GM04504 (cell line): ENCODE measurements at places on chromosomes 1 and 21.

DNA sequence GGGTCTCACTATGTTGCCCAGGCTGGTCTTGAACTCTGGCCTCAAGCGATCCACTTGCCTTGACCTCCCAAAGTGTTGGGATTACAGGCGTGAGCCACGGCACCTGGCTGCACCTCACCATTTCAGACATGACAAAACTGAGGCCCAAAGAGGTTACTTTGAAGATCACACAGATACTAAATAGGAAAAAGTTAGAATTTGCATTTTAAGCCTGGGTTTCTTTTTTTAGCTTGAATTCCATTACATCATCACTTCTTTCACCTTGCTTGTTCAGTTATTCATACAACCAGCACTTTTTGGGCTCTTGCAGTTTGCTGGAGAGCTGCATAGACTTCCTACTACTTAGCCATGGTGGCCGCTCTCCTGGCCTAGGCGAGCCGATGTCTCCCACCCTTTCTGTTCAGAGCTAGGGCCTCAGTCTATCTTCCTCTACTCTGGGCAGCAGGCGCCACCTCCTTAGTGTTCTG, 16.3 kb upstream of the CD2 start:
- DNase-seq = no peak

GRCh38 chr1:156270314-156270713, 12.3 kb downstream of the SMG5 start:
- DNase-seq = no peak

DNA sequence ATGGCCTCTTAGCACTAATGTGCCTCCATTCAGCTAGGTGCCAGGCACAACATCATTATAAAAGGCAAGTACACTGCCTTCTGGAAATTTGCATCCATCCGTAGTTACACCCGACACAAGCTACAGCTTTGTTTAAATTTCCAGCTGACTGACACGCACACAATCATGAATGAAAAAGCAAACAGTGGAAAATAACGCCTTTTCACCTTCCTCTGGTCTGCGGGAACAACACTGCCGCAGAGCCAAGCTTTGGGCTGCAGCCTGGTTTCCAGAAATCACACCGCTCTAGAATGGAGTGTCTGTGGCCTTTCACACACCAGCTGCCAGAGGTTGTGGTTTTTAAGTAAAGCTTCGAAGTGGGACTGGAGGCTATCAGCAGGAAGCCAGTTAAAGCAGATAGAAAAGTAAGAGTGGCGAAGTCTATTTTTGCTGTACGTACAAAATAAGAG, 142.8 kb upstream of the COA6 start:
- DNase-seq = no peak

DNA sequence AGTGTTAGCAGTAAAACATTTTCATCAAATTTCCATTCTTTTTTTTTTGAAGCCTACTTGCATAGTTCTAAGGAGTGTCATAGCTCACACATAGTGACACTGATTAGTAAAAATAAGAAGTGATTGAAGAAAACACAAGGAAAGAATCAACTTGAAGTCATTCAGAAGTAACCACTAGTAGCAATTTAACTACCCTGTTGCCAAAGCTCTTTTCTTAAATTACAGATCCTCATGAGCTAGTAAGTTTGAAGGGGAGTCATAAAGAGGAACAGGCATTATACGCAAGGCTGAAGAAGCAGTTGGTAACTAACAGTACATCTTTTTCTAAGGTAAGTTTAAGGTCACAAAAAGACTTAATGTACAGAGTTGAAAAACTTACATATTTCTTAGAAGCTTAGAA, 332.2 kb downstream of the CHRM3 start:
- no peak for DNase-seq

DNA sequence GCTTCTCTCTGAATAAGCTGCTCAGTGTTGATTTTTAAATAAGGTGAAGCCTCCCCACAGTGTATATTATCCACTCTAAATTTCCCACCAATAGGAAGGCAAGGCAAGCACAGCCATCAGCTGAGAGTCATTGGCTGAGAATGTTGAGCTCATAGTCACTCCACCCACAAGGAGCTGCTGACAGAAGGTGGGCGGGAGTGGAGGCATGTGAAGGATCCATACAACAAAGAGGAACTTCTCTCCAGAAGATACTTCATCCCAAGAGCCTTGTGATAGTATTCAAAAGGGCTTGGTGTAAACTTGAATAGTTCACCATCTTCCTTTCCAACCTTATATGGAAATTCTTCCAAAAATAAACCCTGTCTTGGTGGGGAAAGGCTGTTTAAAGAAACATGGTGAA, 42.8 kb downstream of the SAMD13 start:
- no peak for DNase-seq

DNA sequence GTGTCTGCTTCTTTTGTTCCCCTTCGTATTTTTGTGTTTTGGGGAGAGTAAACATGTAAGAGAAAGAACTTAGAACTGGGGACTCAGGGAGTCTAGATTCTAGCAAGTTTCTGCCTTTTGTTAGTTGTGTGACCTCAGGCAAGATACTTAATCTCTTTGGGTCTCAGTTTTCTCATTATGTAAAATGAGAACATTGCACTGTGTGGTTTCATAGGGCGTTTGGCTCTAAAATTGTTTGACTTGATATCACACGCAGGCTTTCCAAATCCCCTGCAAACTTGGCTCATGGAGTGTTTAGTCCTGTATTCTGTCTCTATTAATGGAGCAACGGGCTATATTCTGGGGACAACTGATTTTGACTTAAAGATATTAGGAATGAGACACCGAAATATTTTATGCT, 57.7 kb downstream of the NTNG1 start:
- DNase-seq = no peak

- no peak for DNase-seq
Measured at GRCh38 chr21:34900376-34900775, 148.7 kb downstream of the RUNX1 start.

GRCh38 chr1:18836654-18837053, 22.8 kb downstream of the TAS1R2 start:
- no peak for DNase-seq

DNA sequence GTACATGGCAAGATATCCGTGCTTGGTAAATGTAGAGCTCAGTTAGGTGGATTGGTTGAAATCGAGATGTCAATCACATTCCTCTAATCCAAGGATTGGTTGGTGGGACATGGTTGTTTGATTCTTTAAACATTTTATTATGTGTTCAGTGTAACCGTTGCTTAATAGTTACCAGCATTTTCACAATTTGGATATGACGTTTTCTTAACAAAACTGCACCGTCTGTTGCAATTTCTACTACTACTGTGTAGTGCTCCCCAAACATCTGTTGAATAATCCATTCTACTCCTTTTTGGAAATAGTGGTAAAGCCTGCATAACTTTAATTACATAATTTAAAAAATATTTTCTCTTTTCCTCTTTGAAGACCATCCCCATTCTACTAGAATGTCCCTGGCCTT, 16.3 kb downstream of the OR2B11 start:
- no peak for DNase-seq

GRCh38 chr1:180053594-180054567, 99.3 kb downstream of the CEP350 start:
- no peak for DNase-seq

- DNase-seq = no peak
Measured at GRCh38 chr1:2258122-2258681, 30.1 kb downstream of the SKI start.

- DNase-seq = no peak
Measured at GRCh38 chr1:221672239-221672645, 69.6 kb downstream of the DUSP10 start.

- no peak for DNase-seq
Measured at GRCh38 chr1:163084330-163084729, 15.2 kb downstream of the RGS4 start.

- DNase-seq = no peak
Measured at GRCh38 chr1:30409476-30410152, 313.8 kb downstream of the MATN1 start.

DNA sequence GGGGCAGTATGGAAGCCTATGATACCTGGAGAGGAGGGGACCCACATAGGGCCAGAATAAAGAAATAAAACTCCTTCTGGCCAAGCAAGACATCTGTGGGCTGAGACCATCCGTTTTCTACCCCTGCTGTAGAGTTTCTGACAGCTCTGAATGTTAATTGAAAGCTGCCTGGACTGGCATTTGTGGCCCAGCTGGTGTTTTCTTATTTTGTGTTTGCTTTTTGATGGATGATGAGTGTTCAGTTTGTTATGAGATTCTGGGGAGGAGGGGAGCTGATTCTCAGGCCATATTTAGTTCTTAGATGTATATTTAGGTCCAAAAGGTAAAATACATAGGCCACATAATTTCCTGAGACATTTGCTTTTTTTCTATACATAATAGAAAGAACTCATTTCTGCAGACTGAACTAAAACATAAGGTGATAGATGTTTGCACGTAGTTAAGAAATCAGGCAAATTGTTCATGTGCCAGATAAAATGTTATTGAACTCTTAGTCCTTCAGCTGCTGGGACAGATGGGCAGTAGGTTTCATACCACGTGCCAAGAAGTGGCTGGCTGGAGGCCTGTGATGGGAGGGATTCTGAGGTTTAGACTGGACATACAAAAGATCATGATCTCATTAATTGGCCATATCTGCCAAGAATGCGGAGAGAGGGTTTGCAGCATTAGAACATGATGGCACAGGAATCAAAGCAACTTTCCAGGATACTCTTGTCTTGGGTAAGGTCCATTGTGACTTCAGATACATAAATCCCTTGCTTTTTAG, 54.1 kb downstream of the DSCAM start:
- no peak for DNase-seq

- DNase-seq = no peak
Measured at GRCh38 chr1:209391792-209392191, 191.7 kb upstream of the CAMK1G start.

GRCh38 chr1:36582066-36582755, 99.5 kb upstream of the CSF3R start:
- no peak for DNase-seq

DNA sequence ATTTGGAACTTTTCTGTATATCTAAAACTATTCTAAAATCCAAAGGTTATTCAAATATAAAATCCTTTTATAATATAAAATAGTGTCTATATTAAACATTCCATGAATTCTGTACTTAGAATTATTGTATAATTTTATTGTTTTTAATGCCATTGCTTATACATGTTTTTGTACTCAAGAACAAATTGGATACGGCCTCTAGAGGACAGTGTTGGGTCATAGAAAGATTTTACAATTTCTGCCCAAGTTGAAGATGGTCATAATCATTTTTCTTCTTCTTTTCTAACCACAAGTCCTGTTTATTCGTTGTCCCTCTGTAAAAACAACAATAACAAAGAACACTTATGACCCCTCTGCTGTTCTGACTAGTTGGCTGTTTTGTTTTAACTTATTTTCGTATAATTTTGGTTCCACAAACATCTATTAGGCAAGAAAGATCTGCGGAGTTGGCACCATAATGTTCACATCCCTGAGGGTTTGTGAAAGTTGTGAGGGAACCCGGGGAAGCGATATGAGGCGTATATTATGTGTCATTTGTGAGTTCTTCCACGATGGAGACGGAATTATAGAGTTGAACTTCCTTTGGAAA, 75.7 kb upstream of the KIF26B start:
- peak; percentile 28 for DNase-seq

- DNase-seq = no peak
Measured at GRCh38 chr1:202567738-202568137, 142.5 kb downstream of the SYT2 start.

GRCh38 chr1:40802742-40803113, 19.1 kb downstream of the KCNQ4 start:
- DNase-seq = no peak

- no peak for DNase-seq
Measured at GRCh38 chr1:78334114-78334513, 156.7 kb upstream of the PTGFR start.

GRCh38 chr1:229432905-229433304, 989 bp downstream of the ACTA1 start:
- no peak for DNase-seq

DNA sequence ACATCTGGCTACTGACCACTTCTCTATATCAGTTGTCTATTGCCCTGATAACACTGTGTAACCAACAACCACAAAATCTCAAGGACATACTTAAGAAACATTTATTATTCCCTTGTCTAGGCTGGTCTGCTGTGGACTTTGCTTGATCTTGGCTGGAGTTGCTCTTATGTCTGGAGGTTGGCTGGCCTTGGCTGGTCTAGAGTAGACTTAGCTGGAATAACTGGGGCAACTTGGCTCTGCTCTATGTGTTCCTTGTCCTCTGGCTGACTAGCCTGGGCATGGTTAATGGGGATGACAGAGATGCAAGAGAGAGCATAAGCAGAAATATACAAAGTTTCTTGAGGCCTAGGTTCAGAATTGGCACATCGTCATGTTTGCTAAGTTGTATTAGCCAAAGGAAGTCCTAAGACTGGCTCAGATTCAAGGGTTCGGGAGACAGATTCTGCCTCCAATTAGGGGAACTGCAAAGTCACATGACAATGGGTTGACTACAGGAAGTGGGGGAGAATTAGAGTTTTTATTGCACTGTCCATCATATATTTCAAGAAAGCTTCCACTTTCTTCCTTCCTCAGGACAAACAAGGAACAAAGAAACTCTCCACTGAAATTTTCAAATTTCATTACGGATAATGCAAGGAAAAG, 61.4 kb upstream of the HMCN1 start:
- no peak for DNase-seq

GRCh38 chr1:107359472-107360241, 218.8 kb downstream of the NTNG1 start:
- DNase-seq = no peak

GRCh38 chr1:193486671-193487229, 300.3 kb upstream of the B3GALT2 start:
- no peak for DNase-seq

DNA sequence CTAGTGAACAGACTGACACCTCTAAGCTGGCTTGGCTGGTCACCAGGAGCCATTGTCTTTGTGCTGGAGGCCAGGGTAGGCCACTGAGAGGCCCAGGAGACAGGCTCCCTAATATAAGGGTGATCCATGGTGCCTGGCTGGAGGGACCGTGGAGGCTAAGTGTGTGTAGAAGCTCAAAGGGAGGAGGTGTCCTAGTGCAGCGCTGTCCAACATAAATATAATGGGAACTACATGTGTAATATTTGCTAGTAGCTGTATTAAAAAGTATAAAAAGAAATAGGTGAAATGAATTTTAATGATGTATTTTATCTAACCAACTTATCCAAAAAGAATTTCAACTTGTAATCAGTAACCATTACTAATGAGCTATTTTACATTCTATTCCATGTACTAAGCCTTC, 35.0 kb downstream of the SOX13 start:
- DNase-seq = no peak

DNA sequence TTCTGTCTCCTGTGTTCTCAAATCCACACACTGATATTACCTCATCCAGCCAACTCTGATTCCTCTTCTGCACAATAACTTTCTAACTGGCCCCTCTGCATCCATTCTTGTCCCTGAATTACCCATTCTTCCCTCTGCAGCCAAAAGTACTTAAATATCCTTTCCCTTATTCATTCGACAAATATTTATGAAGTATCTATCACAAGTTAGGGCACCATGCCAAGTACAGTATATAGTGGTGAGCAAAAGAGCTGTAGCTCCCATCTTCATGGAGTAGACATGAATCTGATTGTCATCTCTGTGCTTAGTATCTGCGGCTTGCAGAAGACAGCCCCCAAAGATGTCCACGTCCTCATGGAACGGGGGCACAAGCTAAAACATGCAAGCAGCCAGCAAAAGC, 316.8 kb downstream of the SETD4 start:
- DNase-seq = no peak

- no peak for DNase-seq
Measured at GRCh38 chr21:14318578-14318977, 64.4 kb downstream of the HSPA13 start.
